ENCODE measurements at places on chromosomes 4 and X.

DNA sequence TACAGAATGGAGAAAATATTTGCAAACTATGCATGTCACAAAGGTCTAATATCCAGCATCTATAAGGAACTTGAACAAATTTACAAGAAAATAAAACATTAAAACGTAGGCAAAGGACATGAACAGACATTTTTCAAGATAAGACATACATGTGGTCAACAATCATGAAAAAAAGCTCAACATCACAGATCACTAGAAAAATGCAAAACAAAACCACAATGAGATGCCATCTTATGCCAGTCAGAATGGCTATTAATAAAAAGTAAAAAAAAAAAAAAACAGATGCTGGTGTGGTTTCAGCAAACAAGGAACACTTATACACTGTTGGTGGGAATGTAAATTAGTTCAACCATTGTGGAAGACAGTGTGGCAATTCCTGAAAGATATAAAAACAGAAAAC, 75.8 kb upstream of the IL13RA2 start:
- no peak for DNase-seq

GRCh38 chr4:19583827-19584569, 667.7 kb upstream of the SLIT2 start:
- no peak for DNase-seq

GRCh38 chr4:10005632-10006031, 15.7 kb downstream of the SLC2A9 start:
- DNase-seq, result no peak

DNA sequence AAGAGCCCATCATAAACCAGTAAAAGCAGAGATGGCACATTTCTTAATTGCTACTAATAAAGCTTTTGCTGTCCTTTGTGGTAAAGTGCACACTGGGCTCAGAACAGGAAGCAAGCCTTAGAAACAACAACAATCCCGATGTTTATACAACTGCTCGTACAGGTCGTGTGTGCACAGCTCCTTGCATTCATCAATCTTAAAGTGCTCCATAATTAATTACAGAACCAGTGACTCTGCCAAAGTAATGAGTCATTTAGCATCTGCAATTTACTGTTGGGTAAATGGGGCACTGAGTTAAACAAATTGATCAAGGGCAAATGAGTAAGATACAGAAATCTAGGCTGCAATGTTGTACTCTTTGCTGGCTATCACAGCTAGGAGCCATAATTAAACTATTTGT, 61.3 kb upstream of the TXK start:
- peak; percentile 84 for DNase-seq

DNA sequence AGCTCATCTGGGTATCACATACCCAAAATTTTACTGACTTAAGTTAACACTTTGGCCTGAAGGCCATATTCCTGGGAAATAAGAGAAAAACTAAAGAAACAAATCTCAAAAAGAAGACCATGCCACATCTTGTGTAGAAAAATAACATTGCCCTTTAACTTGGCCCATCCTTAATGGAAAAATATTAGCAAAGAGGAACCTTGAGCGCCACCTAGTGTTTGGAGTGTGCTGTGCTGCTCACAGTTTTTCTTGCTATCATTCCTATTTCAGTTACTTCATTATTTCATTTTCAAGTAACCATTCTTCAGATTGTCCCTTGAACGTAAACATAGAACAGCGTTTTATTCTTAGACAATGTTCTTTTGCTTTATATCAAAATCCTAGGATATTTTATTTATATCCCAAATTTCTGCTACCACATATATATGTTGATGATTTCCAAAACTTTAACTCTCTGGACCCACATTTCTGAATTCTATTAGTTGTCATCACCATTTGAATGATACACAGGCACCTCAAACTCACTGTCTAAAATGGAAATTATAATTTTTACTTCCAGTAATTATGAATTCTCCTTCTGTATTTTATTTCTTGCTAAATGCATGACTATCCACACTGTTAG, 999.0 kb upstream of the ADGRL3 start:
- no peak for DNase-seq

GRCh38 chrX:22526339-22526738, 253.6 kb downstream of the CBLL2 start:
- no peak for DNase-seq

DNA sequence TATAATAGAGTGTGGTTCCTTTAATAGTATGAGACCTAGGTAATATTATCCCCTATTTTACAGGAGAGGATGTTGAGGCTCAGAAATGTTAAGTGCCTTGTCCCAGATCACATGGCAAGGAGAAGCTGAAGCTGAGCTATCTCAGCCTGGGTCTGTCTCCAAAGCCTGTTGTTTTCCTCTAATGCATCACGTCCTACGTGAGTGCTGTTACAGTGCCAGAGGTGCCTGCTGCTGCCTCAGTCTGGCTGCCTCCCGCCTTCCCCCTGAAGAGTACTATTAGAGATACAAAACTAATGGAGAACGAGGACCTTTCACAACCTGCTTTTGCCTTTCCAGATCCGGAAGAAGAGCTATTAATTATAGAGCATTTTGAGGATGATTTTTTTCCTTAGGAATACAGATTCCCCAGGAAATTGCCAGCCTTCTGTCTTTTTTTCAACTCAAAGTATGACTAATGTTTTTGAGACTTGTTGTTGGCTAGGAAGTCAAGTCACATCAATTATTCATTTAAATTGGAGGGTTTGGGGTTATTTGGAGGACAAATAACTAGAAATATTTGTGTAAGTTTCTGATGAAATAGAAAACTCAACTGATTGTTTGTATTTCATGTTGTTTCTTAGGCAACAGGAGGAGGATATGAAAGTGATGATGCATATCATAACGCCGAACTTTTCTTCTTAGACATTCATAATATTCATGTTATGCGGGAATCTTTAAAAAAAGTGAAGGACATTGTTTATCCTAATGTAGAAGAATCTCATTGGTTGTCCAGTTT, 43.9 kb upstream of the MTMR1 start:
- DNase-seq, result no peak

DNA sequence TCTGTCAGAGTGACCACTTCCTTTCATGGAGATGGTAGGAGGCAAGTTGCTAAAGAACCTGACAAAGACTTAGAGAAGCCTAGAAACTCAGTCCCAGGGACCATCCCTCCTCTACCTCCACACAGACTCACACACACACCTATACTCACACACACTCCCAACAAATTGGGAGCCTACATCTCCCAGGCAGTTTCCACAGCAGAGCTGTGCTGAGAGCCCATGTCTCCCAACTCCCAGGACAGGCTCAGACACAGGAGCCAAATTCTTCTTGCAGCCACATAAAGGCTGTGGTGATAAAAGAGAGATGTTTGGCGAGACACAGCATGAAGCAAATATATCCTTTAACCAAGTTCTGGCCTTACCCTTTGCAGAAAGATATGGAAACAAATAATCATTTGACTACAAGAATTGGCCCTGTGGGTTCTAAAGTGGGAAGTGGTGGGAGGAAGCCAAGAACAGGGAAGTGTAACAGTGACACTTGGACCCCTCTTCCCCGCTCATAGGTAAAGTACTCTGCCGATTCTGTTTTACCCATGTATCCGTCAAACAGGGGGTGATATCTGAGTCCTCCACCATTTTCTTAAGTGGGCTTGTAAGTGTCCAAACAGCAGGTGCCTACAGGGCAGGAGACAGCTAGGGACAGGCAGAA, 11.0 kb upstream of the IDS start:
- no peak for DNase-seq

- no peak for DNase-seq
Observed at GRCh38 chr4:2302387-2303119, 40.6 kb upstream of the MXD4 start.

DNA sequence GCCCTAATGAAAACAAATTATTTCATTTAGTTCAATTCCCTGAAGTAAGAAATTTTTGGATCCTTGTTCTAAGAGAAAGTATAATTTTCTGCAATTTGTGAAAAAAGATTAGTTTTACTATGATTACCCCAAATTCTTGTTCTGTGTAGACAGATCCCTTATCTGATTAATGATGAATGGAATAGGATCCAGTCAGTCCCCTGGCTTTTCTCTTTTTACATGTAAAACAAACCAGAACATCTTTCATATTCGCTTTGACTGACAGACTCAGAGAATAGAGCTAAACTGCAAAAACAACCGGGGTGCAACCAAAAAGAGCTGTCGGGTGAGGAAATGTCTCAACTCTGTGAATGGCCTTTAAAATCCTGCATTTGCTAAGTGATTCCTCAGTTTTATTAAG, 93.4 kb upstream of the VEGFC start:
- no peak for DNase-seq

DNA sequence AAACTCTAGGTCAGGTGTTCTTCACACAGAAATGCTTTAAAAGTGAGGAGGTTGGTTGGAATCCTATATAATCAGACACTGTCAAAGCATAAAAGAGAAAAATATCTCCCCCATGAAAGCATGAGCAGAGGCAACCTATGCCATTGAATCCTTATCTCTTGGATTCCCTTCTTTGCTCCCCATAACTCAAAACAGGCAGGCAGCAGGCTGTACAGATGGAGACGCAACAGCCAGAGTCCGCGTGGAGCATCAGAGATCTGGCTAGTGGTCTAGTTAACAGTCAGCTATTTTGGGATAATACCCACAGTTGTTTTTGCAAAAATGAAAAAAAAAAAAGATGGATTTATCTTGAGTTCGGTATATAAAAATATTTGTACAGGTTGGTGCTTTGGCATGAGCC, 490.0 kb upstream of the TENM3 start:
- DNase-seq, result no peak

DNA sequence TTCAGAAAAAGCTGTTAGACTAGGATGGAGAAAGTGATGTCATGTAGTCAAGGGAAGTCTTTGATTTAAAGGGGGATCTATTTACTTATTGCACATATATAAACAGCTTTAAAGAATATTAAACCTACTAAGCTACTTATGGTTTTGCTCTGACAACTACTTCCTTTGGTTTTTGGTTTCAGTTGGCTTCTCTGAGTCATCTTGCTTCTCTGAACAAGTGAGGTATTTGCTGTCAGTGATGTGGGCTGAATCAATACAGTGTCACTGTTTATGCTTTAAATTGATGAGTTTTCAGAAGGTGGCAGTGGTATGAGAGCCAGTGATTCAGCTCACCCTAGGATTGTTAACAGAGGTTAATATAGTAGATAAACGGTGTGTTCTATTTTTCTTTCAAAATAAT, 75.1 kb downstream of the CEP44 start:
- DNase-seq, result no peak

- DNase-seq, result no peak
Observed at GRCh38 chrX:5936438-5936837, 292.2 kb downstream of the NLGN4X start.

DNA sequence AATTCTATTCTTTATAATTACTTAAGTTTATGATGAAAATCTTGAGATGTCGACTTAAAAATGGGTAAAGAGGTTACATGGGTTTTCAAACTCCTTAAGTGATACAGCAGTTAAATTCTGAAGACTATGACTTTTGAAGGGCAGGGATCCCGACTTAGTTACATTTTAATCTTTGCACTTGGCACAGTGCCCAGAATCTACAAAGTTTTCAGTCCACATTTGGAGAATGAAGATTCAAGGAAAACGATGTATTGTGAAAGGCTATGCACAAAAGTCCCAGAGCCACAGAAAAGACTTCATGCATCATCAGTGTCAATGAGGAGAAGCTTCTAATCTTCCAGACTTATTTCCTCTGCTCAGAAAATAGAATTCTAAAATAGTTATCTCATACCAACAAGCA, 36.3 kb upstream of the GRPR start:
- no peak for DNase-seq

GRCh38 chr4:98641906-98642668, 16.3 kb downstream of the TSPAN5 start:
- DNase-seq, result no peak

DNA sequence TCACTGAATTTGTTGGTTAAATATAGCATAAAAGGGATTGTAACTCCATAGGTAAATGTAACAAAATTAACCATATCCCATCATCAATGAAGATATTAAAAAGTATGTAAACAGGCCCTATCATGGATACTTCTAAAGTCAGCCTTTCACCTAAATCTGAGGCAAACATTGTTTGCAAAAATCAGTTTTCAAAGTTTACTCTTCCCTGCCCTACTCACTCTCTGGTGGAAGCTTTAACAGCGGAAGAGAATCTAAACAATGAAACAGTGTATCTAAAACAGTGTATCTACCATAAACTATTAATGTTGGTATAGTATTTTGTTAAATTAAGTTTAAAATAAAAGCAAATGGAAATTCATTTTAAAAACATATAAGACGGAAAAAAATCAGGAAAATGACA, 21.1 kb downstream of the SMIM14 start:
- DNase-seq, result no peak

GRCh38 chr4:86122404-86122803, 237.4 kb downstream of the MAPK10 start:
- DNase-seq, result no peak

DNA sequence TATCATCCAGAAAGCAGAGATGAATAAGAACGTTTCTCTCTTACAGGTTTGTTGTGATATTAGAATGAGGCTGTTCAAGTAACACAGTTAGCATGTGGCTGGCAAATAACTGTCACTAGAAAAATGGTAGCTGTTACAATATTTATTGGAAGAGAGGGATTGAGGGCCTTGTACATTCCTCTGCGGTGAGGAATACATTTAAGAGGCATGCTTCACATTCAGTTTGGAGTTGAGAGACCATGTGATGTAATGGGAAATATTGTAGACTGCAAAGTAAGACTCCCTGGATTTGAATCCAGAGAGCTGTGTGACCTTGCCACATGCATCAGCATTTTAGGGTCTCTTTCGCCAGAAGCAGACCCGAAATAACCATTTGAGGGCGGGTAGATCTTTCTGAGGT, 104.8 kb upstream of the KIT start:
- DNase-seq, result no peak

GRCh38 chr4:145921231-145921630, 17.4 kb downstream of the ZNF827 start:
- no peak for DNase-seq
